Ascending aorta (tissue), 2 donors: ENCODE measurements at places on chromosomes 13 and 19.

DNA sequence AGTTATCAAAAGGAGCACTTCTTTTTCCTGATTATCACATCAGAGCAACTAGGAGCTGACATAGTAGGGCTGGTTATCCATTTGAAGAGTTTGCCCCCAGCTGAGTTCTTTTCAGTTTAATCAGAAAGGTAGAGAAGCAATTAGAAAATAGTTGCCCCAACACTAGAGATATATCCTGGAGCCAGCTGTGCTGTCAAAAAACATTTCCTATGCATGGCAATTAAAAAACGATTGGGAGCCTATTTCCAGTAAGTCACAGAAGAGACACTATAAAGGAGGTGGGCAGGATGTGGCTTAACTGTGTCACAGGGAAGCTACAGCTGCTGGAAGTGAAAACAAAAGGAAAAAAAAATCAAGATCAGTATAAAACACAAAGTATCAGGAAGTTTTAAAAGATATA lies 155.7 kb upstream of the SLITRK1 start:
- DNase-seq, result no peak

DNA sequence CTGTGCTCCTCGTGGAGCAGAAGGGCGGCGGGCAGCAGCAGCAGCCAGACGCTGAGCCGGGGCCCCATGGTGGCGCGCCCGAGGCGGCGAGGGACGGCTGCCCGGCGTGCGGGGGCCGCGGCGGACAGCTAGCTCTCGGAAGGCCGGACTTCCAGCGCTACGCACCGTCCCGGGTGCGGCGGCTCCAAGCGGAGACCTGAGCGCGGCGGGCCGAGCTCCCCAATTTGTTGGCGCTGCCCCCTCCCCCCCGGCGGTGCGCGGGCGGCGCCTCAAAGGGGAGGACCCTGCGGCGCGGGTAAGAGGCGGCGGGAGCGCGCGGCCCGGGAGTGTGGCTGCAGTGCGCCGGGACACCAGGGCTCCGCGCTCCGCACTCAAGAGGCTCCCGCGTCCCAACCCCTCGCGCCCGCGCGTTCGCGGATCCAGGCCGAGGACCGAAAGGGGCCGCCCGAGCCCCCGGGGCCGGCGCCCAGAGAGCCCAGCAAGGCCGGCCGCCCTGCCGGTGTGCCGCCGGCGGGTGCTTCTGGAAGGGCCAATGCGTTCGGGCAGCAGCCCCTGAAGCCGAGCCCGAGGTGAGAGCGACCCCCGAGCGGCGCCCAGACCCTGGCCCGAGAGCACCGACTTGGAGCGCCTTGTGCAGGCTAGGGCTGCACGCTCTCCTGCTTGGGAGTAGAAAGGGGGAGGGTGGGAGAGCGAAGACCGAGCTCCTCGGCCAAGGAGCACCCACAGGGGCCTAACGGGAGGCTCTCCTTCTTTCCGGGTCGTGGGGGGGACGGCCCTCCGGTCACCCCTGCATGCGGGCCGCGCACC lies at the start of the genes COL4A1 and COL4A2:
TSS of gene COL4A1 (minus strand) at position 198 of the 807 bp plus-strand sequence. CDS start at position 68, 130 bp downstream.
TSS of gene COL4A2 (plus strand) at position 325 of the 807 bp plus-strand sequence. CDS start 620 bp downstream, outside the sequence.
- peak; percentile 88 for DNase-seq

GRCh38 chr13:99311748-99312492 lies 4.7 kb upstream of the GPR183 start:
- DNase-seq, result no peak

DNA sequence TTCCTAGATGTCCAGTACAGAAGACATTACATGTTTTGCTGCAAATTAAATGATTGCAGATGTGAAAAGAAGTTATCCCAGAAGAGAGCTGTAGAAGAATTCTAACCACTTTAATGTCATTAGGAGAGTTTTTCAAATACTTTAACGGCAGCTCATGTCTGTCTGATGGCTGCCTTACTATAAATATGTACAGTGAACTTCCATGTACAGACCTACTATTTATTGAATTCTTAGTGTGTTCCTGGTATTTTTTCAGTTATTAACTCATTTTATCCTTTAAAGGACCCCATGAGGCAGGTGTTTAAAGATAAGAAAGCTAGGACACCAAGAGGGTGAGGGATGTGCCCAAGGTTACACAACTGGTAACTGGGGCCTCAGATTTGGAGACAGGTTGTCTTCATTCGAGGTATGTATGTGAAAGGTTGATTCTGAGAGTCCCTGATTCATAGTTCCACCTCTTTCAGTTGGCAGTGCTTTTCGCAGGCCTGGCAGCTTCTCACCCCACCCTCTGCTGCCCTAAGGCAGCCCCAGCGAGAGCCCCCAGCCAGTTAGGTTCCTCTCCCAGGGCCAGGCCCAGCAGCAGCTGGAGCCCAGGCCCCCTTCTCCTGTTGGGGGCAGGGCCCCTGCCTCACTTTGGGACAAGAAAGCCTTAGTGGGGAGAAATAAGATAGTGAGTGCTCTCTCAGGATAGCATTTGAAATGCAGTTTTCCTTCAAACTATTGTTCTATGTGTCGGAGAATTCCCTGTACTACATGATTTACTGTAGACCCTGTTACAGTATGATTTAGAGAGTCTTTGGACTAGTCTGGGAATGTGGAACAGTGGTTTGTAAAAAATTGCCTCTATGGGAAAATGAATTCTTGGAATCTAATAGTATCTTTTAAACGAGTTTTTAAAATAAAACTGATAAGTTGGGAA lies 67.7 kb upstream of the TEX29 start:
- DNase-seq, result no peak

GRCh38 chr19:47673426-47673825 lies 39.8 kb upstream of the EHD2 start:
- DNase-seq, result no peak

GRCh38 chr19:2462635-2463421 lies 6.1 kb upstream of the LMNB2 start:
- peak; percentile 93 for DNase-seq

GRCh38 chr19:56221851-56222250 lies 19.8 kb downstream of the ZSCAN5C start:
- no peak for DNase-seq

- no peak for DNase-seq
Observed at GRCh38 chr13:49183672-49184325, 36.3 kb upstream of the MLNR start.

DNA sequence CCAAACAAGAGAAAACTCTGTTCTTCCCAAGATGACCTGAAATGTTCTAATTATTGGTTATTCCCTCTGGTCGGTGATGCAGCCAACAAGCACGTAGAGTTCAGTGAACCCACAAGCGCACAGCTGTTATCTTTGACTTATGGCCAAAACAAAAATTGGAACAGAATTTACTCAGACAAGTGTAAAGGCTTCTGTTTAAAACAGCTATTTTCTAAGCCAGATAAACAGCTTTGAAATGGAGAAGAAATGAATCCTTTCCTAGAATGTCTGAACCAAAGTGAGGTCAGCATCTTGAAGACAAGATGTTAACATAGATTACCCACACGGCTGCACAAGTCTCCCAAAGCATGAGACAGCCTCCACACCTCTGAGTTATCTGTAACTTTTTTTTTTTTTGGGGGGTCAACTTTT lies 669.2 kb downstream of the DIAPH3 start:
- DNase-seq, result no peak

- no peak for DNase-seq
Observed at GRCh38 chr13:66506979-66507378, 723.2 kb downstream of the PCDH9 start.

DNA sequence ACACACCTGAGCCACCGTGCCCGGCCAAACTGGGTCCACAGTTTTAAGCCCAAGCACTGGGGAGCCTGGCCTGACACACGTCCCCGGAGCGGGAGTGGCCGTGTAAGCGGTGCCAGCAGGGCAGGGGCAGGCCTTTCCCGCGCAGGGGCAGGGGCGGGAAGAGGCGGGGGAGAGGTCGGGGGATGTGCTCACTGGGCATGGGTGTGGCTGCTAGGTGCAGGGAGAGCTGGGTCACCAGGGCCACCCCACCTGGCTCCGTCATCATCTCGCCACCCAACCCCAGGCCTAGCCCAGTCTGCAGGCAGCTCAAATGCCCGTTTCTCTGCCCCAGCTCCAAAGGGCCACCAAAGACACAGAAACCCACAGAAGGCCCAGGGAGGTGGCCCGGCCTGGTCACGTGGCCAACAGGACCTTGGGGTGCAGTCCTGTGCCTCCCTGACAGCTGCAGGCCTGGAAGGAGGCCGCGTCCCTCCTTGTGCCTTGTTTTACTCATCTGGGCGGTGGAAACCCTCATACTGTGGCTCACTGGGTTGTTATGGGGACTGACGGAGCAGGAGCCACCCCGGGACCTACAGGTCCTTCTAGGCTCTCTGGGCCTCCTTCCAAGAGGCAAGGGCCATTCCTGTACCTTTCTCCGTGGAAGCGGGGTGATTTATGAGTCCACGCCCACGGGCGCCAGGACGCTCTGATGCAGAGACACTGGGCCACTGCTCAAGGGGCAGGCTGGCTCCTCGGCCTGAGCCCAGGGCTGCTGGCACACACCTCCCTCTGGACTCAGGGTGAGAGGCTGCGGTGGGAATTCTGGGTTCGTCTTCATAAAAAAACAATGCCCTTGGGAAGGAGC lies 27.7 kb downstream of the MAP2K2 start:
- no peak for DNase-seq

DNA sequence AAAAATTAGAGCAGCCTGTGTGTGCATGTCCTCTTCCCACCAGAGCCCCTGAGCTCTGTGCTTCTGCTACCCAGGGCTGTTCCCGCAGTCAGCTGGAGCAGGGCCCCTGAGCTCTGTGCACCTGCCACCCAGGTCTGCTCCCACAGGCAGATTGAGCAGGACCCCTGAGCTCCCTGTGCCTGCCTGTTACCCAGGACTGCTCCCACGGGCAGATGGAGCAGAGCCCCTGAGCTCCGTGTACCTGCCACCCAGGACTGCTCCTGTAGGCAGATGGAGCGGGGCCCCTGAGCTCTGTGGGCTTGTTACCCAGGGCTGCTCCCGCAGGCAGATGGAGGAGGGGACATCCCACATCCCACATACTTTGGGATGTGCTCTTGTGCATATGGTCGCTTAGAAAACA lies 186.8 kb upstream of the SOX1 start:
- DNase-seq, result peak; percentile 45

GRCh38 chr13:103192511-103193135 lies 126.4 kb upstream of the SLC10A2 start:
- no peak for DNase-seq

DNA sequence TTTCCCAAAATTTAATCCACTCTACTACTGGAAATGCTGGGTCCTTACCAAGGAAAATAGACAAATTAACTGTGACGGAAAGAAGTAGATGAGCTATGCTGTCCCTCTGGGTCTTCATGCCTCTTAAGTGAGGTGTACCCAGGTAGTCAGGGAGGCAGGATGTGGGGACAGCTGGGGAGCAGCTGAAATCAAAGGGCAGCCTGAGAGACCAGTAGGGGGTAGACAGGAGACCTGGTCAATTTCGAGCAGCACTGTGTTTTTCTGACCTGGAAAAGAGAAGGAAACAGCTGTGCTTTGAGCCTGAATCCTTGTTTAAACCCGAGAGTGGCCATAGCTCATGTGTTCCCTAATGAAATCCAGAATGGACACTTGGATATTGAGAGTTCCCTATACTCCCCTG lies 587.3 kb downstream of the EFNB2 start:
- DNase-seq, result no peak

DNA sequence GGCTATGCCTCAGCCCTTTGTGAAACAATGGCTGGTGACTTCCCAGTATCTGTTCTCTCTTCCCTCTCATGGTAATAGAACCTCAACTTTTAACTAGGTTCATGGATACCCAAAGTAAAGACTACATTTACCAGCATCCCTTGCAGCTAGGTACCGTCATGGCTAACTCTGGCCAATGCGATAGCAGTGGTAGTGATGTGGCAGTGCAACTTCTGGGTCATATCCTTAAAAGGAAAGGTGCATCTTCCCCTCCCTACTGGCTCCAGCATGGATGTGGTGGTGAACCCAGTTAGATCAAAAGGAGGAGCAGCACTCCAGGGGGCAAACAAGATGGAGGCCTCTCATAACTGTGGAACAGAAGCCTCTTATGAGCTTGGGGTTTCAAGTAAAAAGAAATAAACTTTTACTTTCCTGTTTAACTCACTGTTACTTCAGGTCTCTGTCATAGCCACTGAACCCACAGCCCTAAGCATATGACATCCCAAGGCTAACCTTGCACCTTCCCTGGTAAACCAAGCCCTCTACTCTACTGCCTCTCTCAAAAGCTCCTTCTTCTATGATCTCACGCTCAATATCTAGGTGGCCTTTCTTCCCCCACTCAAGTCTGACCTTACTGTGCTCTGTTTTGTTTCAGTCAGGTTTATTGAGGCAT lies 104.4 kb downstream of the DOCK9 start:
- no peak for DNase-seq

GRCh38 chr13:92900446-92900845 lies 326.2 kb upstream of the GPC6 start:
- no peak for DNase-seq

DNA sequence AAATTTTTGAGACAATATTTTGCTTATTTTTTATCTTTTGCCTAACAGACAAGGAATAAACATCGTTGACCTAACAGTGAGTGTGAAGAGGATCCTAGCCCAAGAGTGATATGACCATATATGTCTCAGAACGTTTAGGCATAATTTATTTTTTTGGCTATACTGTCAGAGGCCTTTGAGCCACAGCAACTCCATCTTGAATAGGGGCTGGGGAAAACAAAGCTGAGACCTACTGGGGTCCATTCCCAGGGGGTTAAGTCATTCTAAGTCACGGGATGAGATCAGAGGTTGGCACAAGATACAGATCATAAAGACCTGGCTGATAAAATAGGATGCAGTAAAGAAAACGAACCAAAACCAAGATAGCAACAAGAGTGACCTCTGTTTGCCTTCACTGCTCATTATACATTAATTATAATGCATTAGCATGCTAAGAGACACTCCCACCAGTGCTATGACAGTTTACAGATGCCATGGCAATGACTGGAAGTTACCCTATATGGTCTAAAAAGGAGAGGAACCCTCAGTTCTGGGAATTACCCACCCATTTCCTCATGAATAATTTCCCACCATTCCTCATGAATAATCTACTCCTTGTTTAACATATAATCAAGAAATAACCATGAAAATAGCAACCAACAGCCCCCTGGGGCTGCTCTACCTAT lies 510.9 kb upstream of the PCDH9 start:
- DNase-seq, result no peak

DNA sequence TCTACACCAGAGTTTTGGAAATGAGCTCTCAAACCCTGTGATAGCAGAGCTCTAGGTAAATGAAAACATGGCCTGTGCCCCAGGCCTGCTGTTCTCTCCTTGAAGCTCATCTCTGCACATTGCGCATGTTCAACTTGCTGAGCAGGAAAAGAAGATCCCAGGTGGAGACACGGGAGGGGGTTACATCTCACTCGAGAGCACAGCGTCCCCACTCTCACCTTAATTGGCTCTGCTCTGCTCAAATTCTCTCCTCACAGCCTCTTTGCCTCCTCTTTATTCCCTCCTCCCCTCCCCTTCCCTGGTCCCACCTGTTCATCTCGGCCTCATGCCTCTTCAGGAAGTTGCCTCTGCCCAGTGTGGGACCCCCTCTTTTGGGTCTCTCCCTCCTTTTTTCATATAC lies 44.7 kb downstream of the RGCC start:
- DNase-seq, result no peak
